ENCODE measurements at places on chromosomes 4 and X. TPM values are rescaled to one million over a fixed set of nuclear protein-coding genes. Genes with fewer than 3 reads are reported as not detected.

DNA sequence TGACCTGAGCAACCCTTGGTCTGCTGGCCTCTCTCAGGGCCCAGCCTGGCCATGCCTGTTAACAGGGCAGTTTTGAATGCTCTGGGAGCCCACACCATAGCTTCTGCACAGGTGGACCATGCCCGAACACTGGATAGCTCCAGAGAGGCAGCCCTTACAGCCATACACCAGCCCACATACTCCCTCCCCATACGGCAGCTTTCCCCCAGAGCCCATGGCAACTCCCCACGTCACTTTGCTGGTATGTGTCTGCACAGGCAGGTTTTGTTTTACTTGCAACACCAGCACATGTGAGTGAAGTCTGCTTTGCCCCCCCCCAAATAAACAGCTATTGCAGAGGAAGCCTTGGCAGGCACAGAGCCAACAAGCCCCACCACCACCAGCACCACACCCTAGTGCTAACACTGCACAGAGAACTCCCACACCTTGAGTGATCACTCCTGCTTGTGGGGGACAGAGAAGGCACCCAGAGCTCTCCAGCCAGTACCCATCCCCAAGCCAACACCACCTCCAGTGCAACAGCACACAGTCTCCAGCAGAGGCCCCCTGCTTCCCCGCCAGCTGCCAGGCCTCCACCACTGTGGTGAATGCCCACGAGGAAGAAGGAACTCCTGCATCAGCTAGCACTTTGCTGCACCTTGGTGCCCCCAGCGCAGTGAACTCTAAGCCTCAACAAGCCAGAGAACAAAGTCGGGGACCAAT is 87.3 kb downstream of the STPG2 start:
- H3K4me1 ChIP-seq = no peaks in the 10 kb centered on the region
- H3K4me3 ChIP-seq = no peak overlapping the region

Gene SLC10A6
- not detected for total RNA-seq

Gene EFHC2
- 1.9 TPM for total RNA-seq

Gene TDO2
- total RNA-seq = not detected

- no peak overlapping the region for H3K4me3 ChIP-seq
- peaks cover 35% of the 10 kb centered on the region for H3K4me1 ChIP-seq
- H3K36me3 ChIP-seq = peaks cover 5% of the 10 kb centered on the region
- DNase-seq = no peak
Measured at GRCh38 chr4:77010841-77011354, 61.3 kb downstream of the SEPTIN11 start.

- H3K36me3 ChIP-seq = no peaks in the 10 kb centered on the region
- H3K4me1 ChIP-seq = no peaks in the 10 kb centered on the region
- no peak overlapping the region for H3K4me3 ChIP-seq
- no peak overlapping the region for H3K27ac ChIP-seq
- no peak for DNase-seq
- H3K27me3 ChIP-seq = no peaks in the 10 kb centered on the region
Measured at GRCh38 chrX:21725496-21725895, 32.4 kb downstream of the SMPX start.

- no peak for DNase-seq
- no peaks in the 10 kb centered on the region for H3K36me3 ChIP-seq
- H3K4me1 ChIP-seq = no peaks in the 10 kb centered on the region
- H3K27ac ChIP-seq = no peak overlapping the region
- no peak overlapping the region for H3K4me3 ChIP-seq
- no peaks in the 10 kb centered on the region for H3K27me3 ChIP-seq
Measured at GRCh38 chr4:72909461-72909860, 160.1 kb downstream of the COX18 start.

DNA sequence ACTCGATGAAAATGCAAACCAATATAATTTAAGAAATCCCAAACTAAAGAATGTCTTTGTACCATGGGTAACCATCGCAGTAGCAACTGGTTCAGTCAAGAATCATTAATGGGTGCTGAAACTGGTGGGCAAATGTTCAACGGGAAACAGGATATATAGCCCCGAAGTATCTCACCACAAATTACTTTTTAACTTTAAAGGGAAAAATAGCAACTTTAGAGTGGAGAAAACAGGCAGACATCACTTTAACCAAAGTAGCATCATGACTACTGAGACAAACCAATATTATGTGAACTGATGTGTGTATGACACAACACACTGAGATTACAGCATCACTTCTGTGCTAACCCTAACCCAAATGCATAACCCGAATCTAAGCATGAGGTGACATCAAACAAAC is 33.8 kb upstream of the SLAIN2 start:
- no peak overlapping the region for H3K4me3 ChIP-seq
- H3K4me1 ChIP-seq = no peaks in the 10 kb centered on the region
- no peak overlapping the region for H3K27ac ChIP-seq
- no peaks in the 10 kb centered on the region for H3K36me3 ChIP-seq
- no peaks in the 10 kb centered on the region for H3K27me3 ChIP-seq

GRCh38 chr4:26822546-26822945 is 38.1 kb upstream of the STIM2 start:
- no peaks in the 10 kb centered on the region for H3K27me3 ChIP-seq
- no peaks in the 10 kb centered on the region for H3K36me3 ChIP-seq
- H3K4me1 ChIP-seq = peaks cover 16% of the 10 kb centered on the region
- H3K4me3 ChIP-seq = no peak overlapping the region
- H3K27ac ChIP-seq = no peak overlapping the region
- DNase-seq = peak; percentile 19

DNA sequence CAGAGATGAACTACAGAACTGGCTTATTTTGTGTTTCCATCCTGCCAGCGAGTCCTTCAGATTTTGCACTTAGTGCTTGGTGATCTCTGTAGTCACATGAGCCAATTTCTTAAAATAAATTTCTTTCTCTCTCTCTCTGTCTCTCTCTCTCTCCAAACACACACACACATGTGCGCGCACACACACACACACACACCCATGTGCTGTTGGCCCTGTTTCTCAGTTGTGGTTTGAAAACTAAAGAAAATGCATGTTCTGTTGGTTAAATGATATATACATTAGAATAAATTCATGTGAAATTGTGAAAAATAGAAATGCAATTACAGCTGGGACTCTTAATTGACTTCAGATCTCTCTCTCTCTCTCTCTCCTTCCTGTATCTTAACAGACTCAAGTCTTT is 399.3 kb downstream of the FAT4 start:
- H3K36me3 ChIP-seq = no peaks in the 10 kb centered on the region
- no peak overlapping the region for H3K27ac ChIP-seq

GRCh38 chrX:108309144-108309543 is 129.1 kb downstream of the COL4A6 start:
- H3K27me3 ChIP-seq = no peaks in the 10 kb centered on the region
- no peaks in the 10 kb centered on the region for H3K4me1 ChIP-seq
- H3K4me3 ChIP-seq = no peak overlapping the region
- DNase-seq = no peak

Gene MPP1
- 11.1 TPM for total RNA-seq

Gene STATH
- not detected for total RNA-seq

- DNase-seq = no peak
- no peaks in the 10 kb centered on the region for H3K4me1 ChIP-seq
- no peak overlapping the region for H3K27ac ChIP-seq
- no peak overlapping the region for H3K4me3 ChIP-seq
Measured at GRCh38 chr4:3867403-3868100, 101.4 kb downstream of the ADRA2C start.

DNA sequence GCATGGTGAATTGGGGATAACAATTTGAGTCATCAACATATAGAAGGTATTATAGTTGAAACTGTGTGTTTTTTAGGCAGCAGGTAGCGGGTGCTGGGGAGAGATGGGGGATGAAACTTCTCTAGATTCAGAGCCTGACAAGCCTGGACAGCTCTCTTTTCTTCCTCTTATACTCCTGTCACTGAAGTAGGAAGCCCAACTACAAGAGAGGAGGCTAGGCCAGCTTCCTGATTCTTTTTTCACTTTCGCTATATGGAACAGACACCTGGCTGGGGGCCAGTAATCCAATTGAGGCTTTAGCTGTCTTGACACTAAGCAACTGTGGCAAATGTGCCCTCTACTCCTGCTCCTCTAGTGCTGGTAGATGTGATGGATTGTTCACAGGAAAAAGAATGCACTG is 69.2 kb downstream of the PHKA1 start:
- H3K36me3 ChIP-seq = no peaks in the 10 kb centered on the region
- no peak for DNase-seq
- no peak overlapping the region for H3K4me3 ChIP-seq
- H3K27me3 ChIP-seq = no peaks in the 10 kb centered on the region
- H3K27ac ChIP-seq = no peak overlapping the region
- H3K4me1 ChIP-seq = no peaks in the 10 kb centered on the region

Gene ASB5
- total RNA-seq = not detected

DNA sequence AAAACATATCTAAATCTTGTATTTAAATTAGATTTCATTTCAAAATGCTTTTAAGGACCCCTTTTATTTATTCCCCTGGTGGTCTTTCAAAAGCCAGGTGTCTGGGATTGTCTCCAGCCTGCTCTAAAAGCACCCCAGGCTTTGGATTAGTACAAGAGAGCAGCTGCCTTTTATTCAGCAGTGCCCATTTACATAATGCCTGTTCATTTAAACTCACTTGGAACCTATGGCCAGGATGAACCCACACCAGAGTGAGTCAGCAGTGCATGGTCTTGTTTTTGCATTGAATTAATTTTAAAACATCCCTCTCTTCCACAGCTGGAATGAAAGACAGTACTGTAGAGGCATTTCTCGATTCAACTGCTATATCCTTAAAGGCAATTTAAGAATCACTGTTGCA is 64.1 kb upstream of the TENM3 start:
- no peak overlapping the region for H3K27ac ChIP-seq
- no peak for DNase-seq
- no peaks in the 10 kb centered on the region for H3K36me3 ChIP-seq
- no peak overlapping the region for H3K4me3 ChIP-seq

DNA sequence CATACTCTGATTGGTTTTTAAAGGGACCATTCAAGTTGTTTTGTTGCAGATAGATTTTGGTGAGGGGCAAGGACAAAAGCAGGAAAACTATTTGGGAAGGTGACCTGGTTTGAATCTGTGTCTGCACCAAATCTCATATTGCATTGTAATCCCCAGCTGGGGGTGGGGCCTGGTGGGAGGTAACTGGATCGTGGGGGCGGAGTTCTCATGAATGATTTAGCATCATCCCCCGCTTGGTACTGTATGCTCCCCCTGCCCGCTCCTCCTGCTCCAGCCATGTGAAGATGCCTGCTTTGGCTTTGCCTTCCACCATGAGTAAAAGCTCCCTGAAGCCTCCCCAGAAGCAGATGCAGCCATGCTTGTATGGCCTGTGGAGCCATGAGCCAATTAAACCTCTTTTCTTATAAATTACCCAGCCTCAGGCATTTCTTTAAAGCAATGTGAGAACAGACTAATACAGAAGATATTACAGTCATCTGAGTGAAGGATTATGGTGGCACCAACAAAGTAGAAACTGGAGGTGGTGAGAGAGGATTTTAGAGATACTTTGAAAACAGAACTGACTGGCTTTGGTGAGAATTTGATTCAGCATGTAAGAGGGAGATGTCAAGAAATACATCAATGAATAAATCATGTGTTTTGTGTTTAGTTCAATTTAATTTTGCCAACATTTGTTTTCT is 14.4 kb downstream of the IL21 start:
- H3K4me3 ChIP-seq = no peak overlapping the region
- H3K27me3 ChIP-seq = no peaks in the 10 kb centered on the region
- no peak overlapping the region for H3K27ac ChIP-seq
- no peaks in the 10 kb centered on the region for H3K36me3 ChIP-seq
- DNase-seq = no peak

DNA sequence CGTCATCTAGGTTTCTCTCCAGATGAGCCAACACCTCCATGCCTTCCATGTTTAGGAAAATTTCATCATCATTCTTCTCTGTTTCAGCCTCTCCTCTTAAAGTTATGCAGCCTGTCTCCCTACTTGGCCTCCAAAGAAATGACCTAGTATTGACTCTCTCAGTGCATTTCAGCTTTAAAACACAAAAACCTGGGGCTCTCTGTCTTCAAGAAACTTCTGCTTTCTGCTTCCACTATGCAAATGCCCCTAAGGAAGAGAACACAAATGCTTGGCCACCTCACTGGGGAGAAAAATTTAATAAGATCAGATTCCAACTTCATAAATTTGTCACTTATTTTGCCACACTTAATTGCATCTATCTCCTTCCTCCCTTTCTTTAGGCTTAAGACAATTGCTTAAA is 93.3 kb downstream of the GPRIN3 start:
- no peaks in the 10 kb centered on the region for H3K4me1 ChIP-seq
- no peaks in the 10 kb centered on the region for H3K27me3 ChIP-seq
- no peaks in the 10 kb centered on the region for H3K36me3 ChIP-seq
- DNase-seq = no peak
- H3K27ac ChIP-seq = no peak overlapping the region

DNA sequence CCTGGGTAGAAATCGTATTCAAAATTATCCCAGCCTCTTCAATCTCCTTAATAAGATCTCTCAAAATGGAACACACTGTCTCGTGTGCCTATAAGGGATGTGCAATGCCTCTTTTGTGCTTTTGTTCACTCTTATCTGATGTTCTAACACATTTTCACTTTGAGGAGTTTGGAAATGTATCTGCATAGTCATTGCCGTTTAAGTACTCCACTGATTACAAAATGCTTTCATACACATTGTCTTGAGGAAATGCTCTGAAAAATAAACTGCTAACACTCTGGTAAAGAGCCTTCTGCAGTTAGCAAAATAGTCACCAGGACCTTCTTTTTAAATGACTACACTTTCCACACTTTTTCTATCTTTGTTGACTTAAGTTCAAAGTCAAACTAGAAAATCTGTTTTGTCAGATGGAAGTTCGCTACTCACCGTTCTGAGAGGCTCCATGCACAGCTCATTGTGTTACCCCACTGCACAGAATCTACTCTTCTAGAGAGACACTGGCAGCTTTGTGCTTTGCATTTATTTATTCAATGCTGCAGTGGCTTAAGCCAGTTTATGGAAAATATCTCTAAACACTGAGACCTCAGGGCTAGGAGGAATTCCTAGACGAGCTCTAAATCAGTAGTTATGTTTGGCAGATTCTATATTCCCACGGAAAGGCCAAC is 159.0 kb downstream of the CHIC2 start:
- no peak overlapping the region for H3K4me3 ChIP-seq
- H3K36me3 ChIP-seq = no peaks in the 10 kb centered on the region
- peaks cover 10% of the 10 kb centered on the region for H3K27me3 ChIP-seq
- H3K27ac ChIP-seq = no peak overlapping the region
- DNase-seq = no peak
- H3K4me1 ChIP-seq = peaks cover 3% of the 10 kb centered on the region
